ENCODE measurements at places on chromosomes 1 and 21. TPM values are rescaled to one million over a fixed set of nuclear protein-coding genes. Genes with fewer than 3 reads are reported as not detected.

KRTAP12-2 gene
- total RNA-seq, result not detected

FMO2 gene
- 14.0 TPM for total RNA-seq

TSPAN1 gene
- total RNA-seq, result 3.9 TPM

GRCh38 chr21:36664662-36664990 lies 34.3 kb upstream of the SIM2 start:
- H3K27ac ChIP-seq, result no peak overlapping the region
- no peak for DNase-seq
- no peaks in the 10 kb centered on the region for H3K27me3 ChIP-seq
- H3K4me1 ChIP-seq, result no peaks in the 10 kb centered on the region
- no peaks in the 10 kb centered on the region for H3K36me3 ChIP-seq
- no peak overlapping the region for H3K4me3 ChIP-seq

DNA sequence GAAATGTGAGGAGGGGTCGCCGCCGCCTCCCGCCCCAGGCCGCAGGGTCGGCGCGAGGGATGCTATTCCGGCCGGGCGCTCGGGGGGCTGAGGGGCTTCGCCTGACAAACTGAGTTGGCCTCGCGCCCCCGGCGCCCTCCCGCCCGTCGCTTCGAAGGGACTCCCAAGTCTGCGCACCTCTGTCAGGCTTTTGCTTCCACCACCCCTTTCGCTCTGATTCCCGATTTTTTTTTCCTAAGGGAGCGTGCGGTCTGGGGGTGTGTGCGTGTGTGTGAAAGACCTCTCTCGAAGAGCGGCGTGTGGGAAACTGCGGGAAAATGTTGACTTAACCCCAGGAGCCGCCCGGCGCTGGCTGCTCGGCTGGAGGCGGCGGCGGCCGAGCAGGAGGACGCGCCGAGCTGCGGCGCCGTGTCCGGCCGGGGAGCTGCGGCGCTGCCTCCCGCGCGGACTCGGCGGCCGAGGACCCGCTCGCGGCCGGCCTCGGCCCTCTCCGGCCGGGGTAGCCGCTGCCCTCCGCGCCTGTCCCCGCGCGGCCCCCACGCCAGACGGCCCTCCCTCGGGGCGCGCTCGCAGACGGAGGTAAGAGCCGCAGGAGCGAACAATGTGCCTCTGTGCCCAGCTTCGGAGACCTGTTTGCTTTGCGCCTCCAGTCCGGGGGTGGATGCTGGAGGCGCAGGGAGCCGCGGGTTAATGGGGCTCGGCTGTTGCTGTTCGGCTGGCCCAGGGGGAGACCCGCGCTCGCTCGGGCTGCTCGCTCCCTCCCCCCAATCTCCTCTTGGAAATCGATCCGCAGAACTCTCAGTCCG lies 1.1 kb downstream of the ADGRL2 start:
- no peak for DNase-seq
- H3K36me3 ChIP-seq, result no peaks in the 10 kb centered on the region
- H3K4me1 ChIP-seq, result peaks cover 19% of the 10 kb centered on the region
- no peaks in the 10 kb centered on the region for H3K27me3 ChIP-seq
- H3K4me3 ChIP-seq, result peak overlapping the region; percentile 88

DNA sequence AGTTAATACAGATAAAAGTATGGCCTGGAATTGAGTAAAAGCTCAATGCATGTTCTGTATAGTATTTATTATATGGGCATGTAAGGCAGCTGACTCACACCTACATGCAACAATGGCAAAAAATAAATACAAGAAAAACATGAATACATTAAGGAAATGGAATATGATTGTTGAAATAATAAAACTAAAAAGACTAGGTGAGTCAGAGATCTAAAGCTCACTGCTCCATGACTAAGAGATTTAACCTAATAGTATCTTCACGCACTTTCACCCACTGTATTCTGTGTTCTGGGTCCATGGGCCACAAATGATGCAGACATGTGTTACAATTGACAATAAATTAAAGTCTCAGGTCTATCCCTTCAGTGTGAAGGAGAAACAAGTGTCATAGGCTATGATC lies 607.0 kb downstream of the AGBL4 start:
- H3K27ac ChIP-seq, result no peak overlapping the region
- H3K4me1 ChIP-seq, result no peaks in the 10 kb centered on the region
- DNase-seq, result no peak
- H3K36me3 ChIP-seq, result no peaks in the 10 kb centered on the region
- H3K4me3 ChIP-seq, result no peak overlapping the region

DNA sequence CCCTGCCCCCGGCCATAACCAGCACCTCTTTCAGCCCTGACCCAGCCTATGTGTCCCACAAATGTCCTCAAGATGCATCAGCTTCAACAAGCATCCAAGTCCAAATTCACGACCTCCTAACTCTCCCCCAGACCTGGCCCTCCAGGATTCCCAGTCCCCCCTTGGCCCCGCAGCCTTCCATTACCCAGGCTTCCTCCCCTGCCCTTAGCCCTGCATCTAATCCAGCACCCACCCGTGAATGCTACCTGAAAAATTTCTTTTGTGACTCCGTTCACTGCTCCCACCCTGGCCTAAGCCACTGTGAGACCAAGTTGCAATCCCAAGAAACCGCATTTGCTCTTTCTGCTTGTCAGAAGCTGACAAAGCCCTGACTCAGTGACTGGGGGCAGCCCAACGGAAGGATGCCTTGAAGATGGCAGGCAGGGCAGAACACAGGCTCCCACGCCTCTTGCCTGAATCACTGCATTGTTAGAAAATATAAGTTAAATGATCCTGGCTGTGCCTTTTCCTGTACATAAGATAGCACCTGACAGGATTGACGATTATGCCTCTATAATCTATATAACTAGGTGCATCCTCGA lies 939 bp upstream of the MFAP2 start:
- no peaks in the 10 kb centered on the region for H3K36me3 ChIP-seq
- no peaks in the 10 kb centered on the region for H3K27me3 ChIP-seq
- peak overlapping the region; percentile 88 for H3K27ac ChIP-seq
- DNase-seq, result no peak
- H3K4me1 ChIP-seq, result peaks cover 55% of the 10 kb centered on the region

- no peaks in the 10 kb centered on the region for H3K36me3 ChIP-seq
- H3K27me3 ChIP-seq, result no peaks in the 10 kb centered on the region
- H3K4me1 ChIP-seq, result peaks cover 29% of the 10 kb centered on the region
- DNase-seq, result no peak
- no peak overlapping the region for H3K27ac ChIP-seq
- H3K4me3 ChIP-seq, result peak overlapping the region; percentile 75
These were observed 1.4 kb upstream of the NVL start for GRCh38 chr1:224331326-224331725.

GRCh38 chr1:2300004-2300771 lies 72.1 kb downstream of the SKI start:
- peaks cover 22% of the 10 kb centered on the region for H3K36me3 ChIP-seq
- peak overlapping the region; percentile 73 for H3K27ac ChIP-seq
- H3K27me3 ChIP-seq, result no peaks in the 10 kb centered on the region
- peaks cover 60% of the 10 kb centered on the region for H3K4me1 ChIP-seq
- H3K4me3 ChIP-seq, result peak overlapping the region; percentile 44

KCNJ9 gene
- not detected for total RNA-seq

HSPB7 gene
- 19.4 TPM for total RNA-seq

CFAP410 gene
- total RNA-seq, result 24.3 TPM

Data from vagina (tissue), 2 donors.